Stimulated activated CD4-positive, alpha-beta T cell treated with anti-CD3 and anti-CD28 coated beads, Interleukin-15, amount 100 ng/mL, for 48 hours (primary cell): ENCODE measurements at places on chromosomes 4 and X.

DNA sequence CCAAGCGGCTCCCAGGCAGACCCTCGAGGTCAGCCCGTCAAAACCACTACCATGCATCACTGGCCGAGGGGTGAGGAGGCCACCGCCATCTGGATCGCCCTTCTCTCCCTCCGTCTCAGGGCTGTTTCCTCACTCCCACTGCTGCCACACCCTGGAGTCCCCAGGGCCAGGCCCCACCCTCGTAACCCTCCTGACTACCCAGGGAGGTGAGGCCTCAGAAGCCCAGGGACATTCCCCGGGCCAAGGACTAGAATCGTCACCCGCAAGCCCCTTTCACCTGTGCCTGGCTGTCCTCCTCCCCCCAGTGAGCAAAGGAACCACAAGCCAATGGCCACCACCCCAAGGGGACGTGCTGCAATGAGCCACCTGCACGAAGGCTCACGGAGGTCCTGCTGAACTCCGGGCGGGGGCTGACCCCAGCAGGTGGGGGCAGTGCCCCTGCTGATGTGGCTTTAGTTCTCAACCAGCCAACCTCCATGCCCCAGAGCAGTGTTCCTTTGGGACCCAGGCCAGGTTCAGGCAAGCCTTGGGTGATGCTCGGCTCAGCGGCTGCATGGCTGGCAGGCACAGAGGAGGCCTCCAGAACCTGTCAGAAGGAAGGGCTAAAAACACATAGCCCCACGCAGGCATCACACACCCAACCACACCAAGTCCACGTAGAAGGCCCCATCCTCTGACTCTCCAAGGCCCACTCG is 23.8 kb downstream of the PPP2R2C start:
- no peak for DNase-seq

- DNase-seq: no peak
Observed at GRCh38 chrX:17376431-17377077, 1.6 kb downstream of the NHS start.

DNA sequence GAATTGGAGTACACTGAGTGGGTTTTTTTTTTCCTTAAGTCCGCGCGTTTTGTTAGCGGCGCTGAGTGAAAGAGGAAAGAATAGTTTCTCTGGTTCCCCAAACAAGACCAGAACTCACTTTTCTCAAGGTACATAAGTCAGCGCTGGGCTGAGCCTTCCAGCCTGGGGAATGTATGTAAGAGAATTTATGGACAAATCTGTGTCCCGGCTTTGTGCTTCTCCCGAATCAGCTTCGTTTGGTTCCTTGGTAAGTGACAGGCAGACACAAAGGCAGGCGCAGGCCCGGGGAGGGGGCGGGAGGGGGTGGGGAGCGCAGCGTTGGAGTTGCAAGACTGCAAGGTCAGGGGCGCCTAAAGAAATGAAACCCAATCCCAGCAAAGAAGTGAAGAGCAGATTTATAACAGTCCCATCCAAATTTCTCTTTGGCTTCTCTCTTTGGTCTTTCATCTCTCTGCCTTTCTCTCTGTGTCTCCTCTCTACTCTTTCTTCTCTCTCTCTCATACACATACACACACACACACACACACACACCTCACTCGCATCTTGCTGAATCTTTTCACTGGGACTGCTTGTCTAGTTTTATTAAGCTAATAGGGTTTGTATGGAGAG is 981 bp downstream of the TET2 start:
- no peak for DNase-seq

DNA sequence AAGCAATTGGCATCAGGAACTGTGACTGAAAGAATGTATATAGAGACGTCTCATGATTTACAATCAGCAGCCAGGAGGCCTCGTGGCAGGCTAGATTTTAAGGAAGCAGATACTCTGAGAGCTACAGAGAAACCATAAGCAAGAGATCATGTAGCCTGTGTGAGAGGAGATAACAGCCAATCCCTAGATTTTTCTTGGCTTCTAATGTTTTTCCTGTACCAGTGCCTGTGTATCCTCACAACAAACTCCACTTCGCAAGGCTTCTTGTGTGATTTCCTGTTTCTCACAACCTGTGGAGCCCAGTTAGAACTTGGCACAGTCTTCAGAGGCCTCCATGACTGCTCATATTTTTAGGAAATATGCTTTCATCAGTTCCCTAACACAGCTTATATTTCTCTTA is 147.9 kb downstream of the PTCHD1 start:
- DNase-seq: no peak

- DNase-seq: no peak
Observed at GRCh38 chr4:75699299-75699698, 25.1 kb upstream of the USO1 start.

DNA sequence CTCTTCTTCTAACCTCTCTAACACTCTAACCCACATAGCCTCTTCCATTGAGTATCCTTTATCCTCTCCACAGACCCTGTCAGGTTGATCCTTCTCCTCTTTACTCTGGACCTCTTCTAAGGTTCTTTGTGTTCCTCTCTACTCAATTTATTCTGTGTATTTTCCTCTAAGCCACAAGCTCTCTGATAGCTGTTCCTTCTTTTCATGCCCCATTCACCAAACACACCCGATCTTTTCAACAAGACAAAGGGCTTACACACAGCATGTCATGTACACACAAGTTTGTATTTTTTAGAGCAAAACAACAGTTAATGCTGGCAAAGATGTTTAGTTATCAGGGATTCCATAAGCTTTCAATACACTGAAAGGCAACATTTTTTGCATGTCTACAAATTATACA is 1.9 kb downstream of the SPIN2B start:
- no peak for DNase-seq

DNA sequence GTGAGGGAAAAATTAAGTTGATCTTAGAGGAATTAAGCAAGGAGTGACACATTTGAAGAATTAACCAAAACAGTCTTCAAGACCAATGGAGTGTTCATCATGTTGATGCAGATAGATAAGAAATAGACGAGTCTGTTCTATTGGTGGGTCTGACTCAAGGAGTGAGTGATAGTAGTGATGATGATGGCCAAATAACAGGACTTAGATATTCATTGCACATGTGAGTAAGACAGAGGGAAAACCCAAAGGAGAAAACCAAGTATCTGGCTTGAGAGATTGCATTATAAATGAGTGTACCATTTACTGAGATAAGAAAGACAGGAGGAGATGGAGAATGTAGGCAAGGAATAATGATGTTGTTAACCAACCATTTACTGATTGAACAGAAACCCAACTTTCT is 321.3 kb downstream of the ADGRL3 start:
- DNase-seq: no peak

DNA sequence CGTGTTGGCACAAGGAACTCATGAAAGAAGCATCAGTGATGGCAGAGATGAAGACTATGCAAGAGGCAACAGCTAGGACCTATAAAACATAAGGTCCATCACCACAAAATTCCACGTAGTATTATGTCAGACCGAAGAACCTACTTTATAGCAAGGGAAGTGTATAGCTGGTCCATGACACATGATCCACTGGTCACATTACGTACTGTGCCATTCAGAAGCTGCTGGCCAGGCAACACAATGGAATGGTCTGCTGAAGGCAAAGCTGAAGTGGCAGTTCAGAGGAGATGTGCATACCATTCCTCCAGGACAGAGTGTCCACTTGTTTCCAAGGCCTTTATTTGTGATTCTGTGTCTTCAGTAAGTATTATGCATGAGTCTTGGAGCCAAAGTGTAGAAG is 215.5 kb upstream of the UGT8 start:
- no peak for DNase-seq

- DNase-seq: no peak
Observed at GRCh38 chr4:28686618-28687017, 1826.0 kb downstream of the STIM2 start.

DNA sequence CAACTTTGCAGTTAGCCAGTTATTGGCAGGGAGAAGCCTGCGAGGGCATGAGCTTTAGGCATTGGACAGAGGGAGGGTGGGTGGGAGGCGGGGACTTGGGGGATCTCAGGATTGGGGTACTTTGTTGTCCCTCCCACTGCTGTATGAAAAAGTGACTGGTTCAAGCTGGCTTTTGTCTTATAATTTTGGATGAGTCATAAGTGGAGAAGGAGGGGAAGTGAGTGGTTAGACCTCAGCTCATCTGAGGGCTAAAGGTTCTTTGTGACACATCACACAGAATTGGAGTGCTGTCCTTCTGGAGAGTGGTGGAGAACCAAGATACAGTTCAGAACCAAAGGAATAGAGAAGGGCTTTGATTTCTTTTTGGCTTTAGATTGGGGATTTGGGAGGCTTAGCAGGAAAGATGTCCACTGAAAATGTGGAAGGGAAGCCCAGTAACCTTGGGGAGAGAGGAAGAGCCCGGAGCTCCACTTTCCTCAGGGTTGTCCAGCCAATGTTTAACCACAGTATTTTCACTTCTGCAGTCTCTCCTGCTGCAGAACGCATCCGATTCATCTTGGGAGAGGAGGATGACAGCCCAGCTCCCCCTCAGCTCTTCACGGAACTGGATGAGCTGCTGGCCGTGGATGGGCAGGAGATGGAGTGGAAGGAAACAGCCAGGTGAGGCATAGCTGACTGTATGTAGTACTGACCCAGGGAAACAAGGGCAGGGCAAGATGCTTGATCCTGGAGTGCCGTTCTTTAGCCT is at the start of gene SLC4A4:
Gene SLC4A4, plus strand, starts transcription at position 175 of the 748 bp plus-strand sequence.
- DNase-seq: no peak

DNA sequence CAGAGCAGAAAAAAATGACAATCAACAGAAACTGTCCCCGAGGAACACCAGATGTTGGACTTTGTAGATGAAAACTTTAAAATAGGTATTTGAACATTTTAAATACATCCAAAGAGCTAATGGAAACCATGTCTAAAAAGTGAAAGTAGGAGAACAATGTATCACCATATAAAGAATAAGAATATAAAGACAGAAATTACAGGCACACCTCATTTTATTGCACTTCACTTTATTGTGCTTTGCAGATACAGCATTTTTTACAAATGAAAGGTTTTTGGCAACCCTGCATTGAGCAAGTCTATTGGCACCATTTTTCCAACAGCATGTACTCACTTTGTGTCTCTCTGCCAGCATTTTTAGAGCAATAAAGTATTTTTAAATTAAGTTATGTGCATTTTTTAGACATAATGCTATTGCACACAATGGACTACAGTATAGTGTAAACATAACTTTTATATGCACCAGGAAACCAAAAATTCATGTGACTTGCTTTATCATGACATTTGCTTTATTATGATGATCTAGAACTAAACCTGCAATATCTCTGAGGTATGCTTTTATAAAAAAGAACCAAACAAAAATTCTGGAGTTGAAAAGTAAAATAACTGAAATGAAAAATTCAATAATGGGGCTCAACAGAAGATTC is 212.4 kb upstream of the CASK start:
- DNase-seq: no peak

DNA sequence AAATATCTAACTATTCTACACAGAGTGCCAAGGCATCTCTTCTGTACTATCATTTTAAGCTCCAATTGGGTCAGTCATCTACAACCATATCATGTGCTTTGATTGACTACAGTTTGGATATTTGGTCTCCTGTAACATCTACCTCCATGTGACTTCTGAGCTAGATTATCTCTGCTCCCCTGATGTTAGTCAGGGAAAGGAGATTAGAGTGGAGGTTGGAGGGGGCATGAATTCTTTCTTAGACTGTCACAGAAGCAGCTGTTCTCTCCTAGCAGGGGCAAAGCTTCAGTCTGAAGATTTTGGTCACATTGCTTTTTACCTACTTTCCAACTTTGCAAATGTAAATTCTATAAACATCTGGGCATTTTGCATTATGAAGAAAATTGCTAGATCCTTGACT is 62.6 kb upstream of the C4orf54 start:
- no peak for DNase-seq
